HepG2 (cell line): ENCODE measurements at places on chromosomes 1 and 21.
A peak's percentile ranks its signal among the peaks of the same experiment; 100 is the strongest.

DNA sequence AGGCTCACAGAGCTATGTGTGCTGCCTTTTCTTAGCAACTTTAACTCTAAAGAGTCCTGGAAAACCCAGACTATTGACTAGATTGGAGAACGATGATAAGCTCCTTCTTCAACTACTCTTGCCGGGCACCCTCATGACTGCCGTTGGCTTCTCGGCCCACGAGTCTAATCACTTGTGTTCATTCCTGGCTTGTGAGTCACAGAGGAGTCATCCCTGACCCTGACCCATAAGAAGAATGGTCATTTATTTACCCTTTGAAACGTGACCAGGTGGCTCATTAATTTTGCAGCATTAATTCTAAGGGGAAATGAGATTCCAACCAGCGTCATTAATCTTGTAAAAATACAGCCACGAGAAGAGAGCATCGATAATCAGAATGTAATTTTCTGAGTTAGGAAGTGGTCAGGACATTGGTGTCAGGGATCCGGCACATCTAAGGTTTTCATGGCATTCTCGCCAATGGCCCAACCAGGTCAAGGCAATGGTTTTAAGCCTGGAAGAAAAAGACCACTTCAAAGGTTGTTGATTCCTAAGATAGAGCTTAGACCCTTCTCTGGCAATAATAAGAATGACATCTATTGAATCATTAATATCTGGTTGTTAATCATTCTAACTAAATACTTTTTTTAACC, 183.6 kb upstream of the RUNX1 start:
- H3K27me3 ChIP-seq, result no peaks in the 10 kb centered on the region
- peak; percentile 31 for DNase-seq
- H3K36me3 ChIP-seq, result no peaks in the 10 kb centered on the region
- no peak overlapping the region for H3K4me3 ChIP-seq
- H3K4me1 ChIP-seq, result no peaks in the 10 kb centered on the region

- DNase-seq, result no peak
- no peaks in the 10 kb centered on the region for H3K4me1 ChIP-seq
- H3K4me3 ChIP-seq, result no peak overlapping the region
- no peaks in the 10 kb centered on the region for H3K36me3 ChIP-seq
- H3K27ac ChIP-seq, result no peak overlapping the region
Observed at GRCh38 chr1:81069856-81070255, 730.9 kb upstream of the ADGRL2 start.

- no peaks in the 10 kb centered on the region for H3K4me1 ChIP-seq
- H3K27me3 ChIP-seq, result no peaks in the 10 kb centered on the region; the same call in 1 of the 2 replicates
- no peak overlapping the region for H3K27ac ChIP-seq
- H3K36me3 ChIP-seq, result no peaks in the 10 kb centered on the region
- no peak for DNase-seq
Observed at GRCh38 chr1:164733070-164733469, 174.1 kb downstream of the PBX1 start.

- DNase-seq, result no peak
- H3K4me1 ChIP-seq, result peaks cover 10% of the 10 kb centered on the region; the same call in 1 of the 2 replicates
- no peaks in the 10 kb centered on the region for H3K36me3 ChIP-seq
Observed at GRCh38 chr1:154791292-154792166, 78.6 kb downstream of the KCNN3 start.

DNA sequence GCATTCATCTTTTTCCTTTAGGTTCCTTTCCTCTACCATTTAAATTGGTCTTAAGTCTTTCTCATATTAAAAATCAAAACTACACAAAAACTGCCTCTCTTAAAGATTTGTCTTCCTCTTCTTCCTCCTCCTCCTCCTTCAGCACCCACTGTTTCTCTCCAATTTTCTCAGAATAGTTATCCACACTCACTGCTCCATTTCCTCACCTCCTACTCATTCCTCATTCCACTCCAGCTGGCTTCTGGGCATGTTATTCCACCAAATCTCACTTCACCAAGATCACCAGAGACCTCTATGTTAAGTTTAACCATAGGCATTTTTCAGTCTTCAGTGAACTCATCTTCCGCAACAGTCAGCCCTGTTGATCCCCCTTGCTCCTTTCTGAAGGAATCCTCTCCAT, 173.7 kb downstream of the SLC35F3 start:
- no peaks in the 10 kb centered on the region for H3K36me3 ChIP-seq
- H3K4me3 ChIP-seq, result no peak overlapping the region
- H3K27ac ChIP-seq, result no peak overlapping the region
- no peaks in the 10 kb centered on the region for H3K27me3 ChIP-seq
- no peak for DNase-seq

DNA sequence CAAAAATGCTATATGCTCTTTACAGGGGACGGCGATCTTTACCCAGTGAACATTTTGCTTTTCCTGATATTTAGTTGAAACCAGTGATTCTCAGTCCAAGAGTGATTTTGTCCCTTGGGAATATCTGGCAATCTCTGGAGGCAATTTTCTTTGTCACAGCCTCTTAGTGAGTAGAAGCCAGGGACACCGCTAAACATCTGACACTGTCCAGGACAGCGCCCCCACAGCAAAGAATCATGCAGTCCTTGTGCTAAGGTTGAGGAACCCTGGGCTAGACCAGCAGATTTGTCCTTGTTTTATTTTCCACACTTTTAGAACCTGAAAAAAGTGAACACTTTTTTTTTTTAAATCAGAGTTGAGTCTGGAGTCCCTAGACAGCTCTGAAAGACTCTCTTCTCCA, 13.1 kb downstream of the EVA1C start:
- H3K4me3 ChIP-seq, result no peak overlapping the region
- H3K27me3 ChIP-seq, result no peaks in the 10 kb centered on the region
- H3K36me3 ChIP-seq, result no peaks in the 10 kb centered on the region
- H3K4me1 ChIP-seq, result peaks cover 21% of the 10 kb centered on the region

DNA sequence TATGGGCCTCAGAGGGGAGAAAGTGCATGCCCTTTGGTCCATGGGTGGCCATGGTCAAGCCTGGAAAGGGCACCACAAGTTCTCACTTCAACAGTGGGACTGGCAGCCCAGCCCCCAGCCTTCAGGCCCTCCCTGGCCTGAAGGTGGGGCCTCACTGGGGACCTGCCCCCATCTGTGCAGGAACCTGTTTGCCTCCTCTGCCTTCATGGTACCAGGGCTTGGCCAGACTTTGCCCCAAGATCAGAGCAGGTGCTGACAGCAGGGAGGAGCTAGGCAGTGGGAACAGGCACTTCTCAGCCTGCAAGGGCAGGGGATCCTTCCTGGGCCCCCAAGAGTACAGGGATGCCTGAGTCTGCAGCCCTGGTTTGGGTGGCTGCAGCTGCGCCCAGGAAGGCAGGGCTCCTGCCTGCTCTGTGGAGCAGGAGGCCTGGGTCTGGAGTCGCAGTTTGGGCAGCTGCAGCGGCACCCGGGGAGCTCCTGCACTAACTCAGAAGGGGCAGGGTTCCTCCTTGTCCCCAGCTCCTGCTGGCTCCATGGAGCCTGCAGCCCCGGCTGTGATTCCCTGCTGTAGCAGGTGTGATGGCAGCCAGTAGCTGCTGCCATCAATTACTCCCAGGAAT, 460.1 kb upstream of the NCAM2 start:
- DNase-seq, result no peak
- H3K4me1 ChIP-seq, result no peaks in the 10 kb centered on the region
- H3K27ac ChIP-seq, result no peak overlapping the region
- no peaks in the 10 kb centered on the region for H3K27me3 ChIP-seq
- no peak overlapping the region for H3K4me3 ChIP-seq

GRCh38 chr1:58896246-58897183, 112.7 kb upstream of the JUN start:
- H3K4me1 ChIP-seq, result peaks cover 68% of the 10 kb centered on the region
- H3K4me3 ChIP-seq, result no peak overlapping the region
- DNase-seq, result no peak

GRCh38 chr1:84862810-84863251, 30.2 kb downstream of the LPAR3 start:
- H3K36me3 ChIP-seq, result no peaks in the 10 kb centered on the region
- H3K27ac ChIP-seq, result no peak overlapping the region
- H3K4me1 ChIP-seq, result no peaks in the 10 kb centered on the region
- no peak for DNase-seq
- no peak overlapping the region for H3K4me3 ChIP-seq

DNA sequence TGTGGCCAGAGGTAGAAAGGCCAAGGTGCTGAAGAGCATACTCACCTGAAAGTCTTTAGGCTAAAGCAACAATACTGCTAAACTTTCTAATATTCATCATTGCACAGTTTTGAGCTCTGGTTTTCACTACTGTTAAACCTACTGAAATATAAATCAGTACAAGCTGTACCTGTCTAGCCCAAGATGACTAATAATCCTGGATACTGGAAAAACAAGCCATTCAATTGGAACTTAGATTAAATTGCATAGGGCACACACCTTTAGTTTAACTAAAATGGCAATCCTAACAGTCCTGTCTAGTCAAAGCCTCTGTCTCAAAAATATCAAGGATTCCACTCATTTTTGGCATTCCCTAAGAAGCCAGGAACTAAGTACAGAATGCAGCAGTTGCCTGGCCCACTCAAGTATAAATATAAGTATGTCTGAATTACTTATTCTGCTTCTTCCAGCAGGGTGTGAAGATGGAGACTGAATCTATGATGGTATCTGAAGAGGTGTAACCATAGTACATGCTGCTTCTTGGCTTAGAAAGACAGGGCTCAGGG, 3.1 kb downstream of the CHML start:
- no peak for DNase-seq
- peaks cover 2% of the 10 kb centered on the region; the same call in 1 of the 2 replicates for H3K36me3 ChIP-seq
- no peak overlapping the region for H3K27ac ChIP-seq
- peaks cover 39% of the 10 kb centered on the region for H3K4me1 ChIP-seq

- DNase-seq, result no peak
- H3K27me3 ChIP-seq, result no peaks in the 10 kb centered on the region
- no peak overlapping the region for H3K27ac ChIP-seq
- no peaks in the 10 kb centered on the region for H3K36me3 ChIP-seq
Observed at GRCh38 chr1:25185409-25186160, 46.7 kb downstream of the SYF2 start.

DNA sequence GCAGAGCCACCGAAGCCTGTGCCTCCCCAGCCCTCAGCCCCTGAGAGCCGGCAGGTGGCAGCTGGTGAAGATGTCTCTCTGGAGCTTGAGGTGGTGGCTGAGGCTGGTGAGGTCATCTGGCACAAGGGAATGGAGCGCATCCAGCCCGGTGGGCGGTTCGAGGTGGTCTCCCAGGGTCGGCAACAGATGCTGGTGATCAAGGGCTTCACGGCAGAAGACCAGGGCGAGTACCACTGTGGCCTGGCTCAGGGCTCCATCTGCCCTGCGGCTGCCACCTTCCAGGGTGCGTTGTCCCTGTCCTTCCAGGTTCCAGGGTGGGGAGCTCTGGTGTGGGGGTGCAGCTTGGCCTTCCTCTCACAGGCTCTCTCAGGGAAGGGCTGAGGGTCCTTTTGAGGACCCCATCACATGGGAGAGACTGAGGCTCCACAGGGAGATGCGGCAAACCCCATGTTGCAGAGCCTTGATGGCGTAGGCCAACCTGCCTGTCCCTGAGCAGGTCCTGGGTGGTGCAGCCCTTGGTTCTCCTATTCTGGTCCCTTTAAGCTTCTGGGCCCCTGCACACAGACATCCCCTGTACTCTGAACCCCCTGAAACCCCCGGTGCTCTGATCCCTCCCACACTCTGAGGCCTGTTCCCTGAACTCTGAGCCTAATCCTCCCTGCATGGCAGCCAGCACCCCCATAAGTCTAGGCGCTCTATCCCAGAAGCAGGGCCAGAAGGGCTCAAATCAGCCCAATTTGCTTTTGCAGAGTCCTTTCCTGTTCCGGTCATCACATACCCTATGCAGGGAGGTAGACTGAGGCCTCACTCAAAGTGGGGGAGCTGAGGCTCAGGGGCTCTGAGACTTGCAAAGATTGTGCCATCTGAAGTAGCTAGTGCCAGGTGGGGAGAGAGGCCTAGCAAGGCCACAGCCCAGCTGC, 88.5 kb downstream of the TRIM11 start:
- no peaks in the 10 kb centered on the region for H3K4me1 ChIP-seq
- no peak overlapping the region for H3K4me3 ChIP-seq
- H3K27me3 ChIP-seq, result no peaks in the 10 kb centered on the region; the same call in 1 of the 2 replicates
- H3K27ac ChIP-seq, result no peak overlapping the region

- no peak for DNase-seq
- no peak overlapping the region for H3K27ac ChIP-seq
- no peak overlapping the region for H3K4me3 ChIP-seq
- H3K27me3 ChIP-seq, result peaks cover 4% of the 10 kb centered on the region; the same call in 1 of the 3 replicates
- peaks cover 10% of the 10 kb centered on the region; the same call in 1 of the 2 replicates for H3K4me1 ChIP-seq
Observed at GRCh38 chr1:244952280-244952933, 88.1 kb upstream of the HNRNPU start.

- H3K4me1 ChIP-seq, result no peaks in the 10 kb centered on the region
- no peaks in the 10 kb centered on the region for H3K27me3 ChIP-seq
- peaks cover 5% of the 10 kb centered on the region for H3K36me3 ChIP-seq
- no peak overlapping the region for H3K4me3 ChIP-seq
- H3K27ac ChIP-seq, result no peak overlapping the region
Observed at GRCh38 chr1:9766759-9767442, 56.9 kb downstream of the CLSTN1 start.

DNA sequence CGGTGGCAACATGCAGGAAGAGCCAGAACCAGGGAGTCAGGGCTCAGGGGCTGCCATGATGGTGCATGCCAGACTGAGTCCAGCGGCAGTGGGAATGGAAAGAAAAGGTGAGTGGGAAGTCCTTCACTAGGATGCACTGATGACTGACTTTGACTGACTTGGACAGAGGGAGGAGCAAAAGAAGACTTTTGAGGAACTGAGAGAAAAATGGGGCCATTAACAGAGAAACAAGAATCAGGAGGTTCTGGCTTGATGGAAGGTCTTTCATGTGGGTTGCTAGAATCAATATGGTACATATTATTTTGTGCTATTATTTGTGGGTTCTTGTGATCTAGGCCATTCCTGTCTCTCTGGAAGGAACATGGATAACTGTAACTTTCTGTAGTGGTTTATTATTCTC, 454.6 kb upstream of the PROX1 start:
- no peak for DNase-seq
- no peaks in the 10 kb centered on the region for H3K27me3 ChIP-seq
- H3K4me1 ChIP-seq, result peaks cover 14% of the 10 kb centered on the region
- no peak overlapping the region for H3K27ac ChIP-seq

DNA sequence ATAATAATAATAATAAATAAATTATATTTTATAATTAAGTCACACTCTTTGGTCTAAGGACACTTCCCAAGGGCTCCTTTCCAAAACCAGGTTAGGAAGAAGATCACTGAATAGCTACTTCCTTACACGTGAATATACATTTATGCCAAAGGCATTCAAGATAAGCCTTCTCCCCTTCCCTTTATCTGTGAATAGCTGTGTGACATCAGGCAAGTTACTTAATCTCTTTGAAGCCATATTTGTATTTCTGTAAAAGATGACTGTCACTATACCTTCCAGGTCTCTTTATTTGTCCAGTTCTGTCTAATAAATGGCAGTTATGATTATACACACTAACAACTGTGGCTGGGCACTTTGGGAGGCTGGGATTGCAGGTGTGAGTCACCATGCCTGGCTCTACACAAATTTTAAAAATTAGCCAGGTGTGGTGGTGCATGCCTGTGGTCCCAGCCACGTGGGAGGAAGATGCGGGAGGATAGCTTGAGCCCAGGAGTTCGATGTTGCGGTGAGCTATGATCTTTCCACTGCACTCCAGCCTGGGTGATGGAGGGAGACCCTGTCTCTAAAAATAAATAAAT, 5.5 kb upstream of the RNF11 start:
- H3K36me3 ChIP-seq, result no peaks in the 10 kb centered on the region
- H3K27ac ChIP-seq, result no peak overlapping the region
- no peak for DNase-seq
- H3K27me3 ChIP-seq, result no peaks in the 10 kb centered on the region; the same call in 2 of the 3 replicates
- H3K4me1 ChIP-seq, result peaks cover 16% of the 10 kb centered on the region
- H3K4me3 ChIP-seq, result no peak overlapping the region
